ENCODE measurements at places on chromosomes 2 and 18.

DNA sequence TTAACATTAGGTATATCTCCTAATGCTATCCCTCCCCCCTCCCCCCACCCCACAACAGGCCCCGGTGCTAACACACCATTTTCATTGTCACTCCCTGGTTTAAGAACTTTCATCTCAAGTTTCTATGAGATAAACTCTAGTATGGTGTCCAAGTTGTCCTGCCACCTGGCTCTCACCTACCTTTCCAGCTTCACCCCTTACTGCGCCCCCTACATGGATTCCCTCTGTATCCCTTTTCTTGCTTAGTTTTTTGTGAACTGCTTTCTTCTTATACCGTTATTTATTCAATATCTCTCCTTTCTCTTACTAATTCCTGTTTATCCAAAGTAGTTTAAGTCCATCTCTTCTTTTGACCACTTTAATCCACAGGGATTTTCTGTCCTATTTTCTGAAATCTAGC is 15.2 kb downstream of the EML4 start:
- no peak for DNase-seq

DNA sequence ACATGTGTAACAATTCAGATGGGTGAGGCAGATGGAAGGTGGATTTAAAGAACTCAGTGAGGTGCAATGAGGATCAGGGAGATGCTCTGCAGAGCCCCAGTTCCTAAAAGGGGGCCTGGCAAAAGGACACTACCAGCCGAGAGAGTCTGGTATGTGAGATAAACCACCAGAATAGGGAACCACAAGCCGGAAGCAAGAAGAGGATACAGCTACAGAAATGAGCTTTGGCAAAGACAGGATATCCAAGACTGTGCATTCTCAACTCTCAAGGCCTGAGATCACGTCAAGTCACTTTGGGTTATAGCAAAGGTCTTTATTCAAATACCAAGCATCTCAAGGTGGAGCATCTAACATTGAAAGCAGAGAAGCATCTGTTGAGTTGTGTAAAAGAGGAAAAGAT is 293.5 kb downstream of the ARHGAP15 start:
- no peak for DNase-seq

DNA sequence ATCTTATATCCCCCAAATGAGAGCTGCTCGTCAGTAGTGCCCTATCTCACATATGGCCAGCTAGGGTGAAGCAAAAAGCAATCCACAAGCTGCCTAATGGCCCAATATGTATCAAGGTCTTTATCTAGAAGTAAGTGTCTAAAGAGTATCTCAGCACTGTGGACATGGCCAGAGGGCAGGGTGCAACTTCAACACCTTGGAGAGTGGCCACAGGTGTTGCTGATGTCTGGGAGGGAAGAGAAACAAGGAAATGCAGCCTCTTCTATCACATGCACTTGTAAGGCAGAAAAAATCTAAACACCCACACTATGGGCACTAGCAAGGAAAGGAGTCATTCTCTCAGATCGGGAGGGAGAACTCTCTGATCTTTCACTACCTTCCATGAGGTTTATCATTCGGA is 23.7 kb upstream of the MRPL19 start:
- DNase-seq: no peak

DNA sequence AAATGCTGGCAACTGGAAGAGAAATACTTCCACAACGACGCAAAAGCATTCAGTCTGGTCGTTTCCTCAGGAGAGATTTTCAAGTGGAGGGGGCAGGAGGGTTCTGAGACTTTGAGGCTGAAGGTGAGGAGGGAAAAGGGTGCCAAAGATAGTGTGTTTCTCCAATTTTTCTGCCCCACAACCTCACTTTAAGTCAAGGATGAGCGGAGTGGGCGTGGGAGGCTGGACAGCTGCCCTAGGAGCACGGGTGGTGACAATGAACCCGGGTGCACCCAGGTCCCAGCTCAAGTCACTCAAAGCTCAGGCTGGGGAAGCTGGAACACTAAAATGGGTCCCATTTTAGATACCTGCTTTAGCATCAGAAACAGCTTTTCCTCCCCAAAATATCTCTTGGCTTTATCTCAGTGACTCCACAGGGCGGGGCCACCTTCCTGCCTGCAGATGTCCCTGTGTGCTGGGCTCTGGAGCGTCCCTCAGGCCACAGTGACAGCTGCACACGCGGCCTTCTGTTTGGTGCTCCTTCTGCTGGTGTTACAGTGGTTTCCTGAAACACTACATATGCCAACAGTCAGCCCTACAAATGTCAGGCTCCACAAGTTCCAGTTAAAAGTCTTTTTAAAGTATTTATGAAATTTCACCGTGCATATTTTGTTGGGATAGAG is 1.4 kb upstream of the MBP start:
- no peak for DNase-seq

GRCh38 chr2:109677835-109678580 is 63.8 kb downstream of the SOWAHC start:
- DNase-seq: no peak

DNA sequence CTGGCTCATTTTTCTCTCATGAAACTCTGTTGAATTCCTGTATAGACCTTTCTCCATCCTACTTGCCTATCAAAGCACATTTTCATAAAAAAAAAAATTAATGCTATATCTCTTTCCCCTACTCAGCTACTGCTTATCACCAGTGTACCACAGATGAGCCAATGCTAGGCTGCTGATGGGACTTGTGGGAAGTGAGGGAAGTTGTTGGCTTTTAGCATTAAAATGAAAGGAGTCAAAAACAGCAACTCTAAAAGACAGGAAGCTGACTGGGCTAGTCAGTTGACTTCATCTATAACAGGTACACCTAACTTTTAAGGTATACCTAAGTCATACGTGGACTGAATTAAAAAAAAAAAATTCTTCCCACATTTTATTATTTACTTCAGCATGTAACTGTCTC is 102.1 kb downstream of the FAM117B start:
- DNase-seq: no peak

GRCh38 chr2:39938035-39938835 is 159.2 kb upstream of the THUMPD2 start:
- no peak for DNase-seq

GRCh38 chr18:13280070-13280795 is 61.7 kb downstream of the LDLRAD4 start:
- DNase-seq: no peak

DNA sequence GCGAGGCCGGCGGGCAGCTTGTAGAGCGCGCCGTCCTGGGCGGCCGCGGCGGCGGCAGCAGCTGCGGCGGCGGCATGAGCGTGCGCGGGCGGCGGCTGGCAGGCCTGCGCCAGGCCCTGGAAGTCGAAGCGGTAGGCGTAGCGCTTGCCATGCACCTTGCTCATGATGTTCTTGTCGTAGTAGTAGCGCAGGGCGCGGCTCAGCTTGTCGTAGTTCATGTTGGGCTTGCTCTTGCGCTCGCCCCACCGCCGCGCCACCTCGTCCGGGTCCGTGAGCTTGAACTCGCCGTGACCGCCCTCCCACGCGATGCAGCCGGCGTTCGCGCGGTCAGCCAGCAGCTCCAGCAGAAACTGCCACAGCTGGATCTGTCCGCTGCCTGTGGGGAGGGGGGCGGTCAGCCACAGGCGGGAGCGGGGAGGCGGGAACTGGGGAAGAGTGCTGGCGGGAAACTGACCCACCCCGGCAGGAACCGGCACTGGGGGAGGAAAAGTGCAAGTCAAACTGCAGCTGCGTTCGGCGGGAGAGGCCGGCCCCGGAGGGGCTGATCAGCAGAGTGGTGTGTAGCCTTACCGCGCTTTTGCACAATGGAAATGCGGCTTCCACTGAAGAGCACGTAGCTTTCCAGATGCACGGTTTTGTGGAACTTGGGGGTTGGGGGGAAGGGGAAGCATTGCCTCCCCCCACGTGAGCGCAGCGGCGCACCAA is 3.0 kb downstream of the FEV start:
- no peak for DNase-seq

DNA sequence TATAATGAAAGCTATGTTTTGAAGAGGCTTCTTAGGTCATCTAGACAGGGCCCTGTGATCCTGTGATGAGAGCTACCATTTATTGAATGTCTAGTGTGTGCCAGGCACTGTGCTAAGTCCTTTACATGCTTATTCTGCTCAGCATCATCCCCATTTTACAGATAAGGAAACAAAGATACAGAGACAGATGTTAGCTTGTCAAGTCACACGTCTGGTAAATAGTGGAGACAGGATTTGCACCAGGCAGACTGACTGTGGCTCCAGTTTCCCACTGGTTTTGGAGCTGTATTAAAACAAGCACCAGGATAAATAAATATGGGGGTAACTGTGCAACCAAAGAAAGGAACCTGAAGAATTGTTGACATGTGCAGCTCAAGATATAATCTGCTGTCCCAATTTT is 19.2 kb upstream of the EML6 start:
- no peak for DNase-seq

DNA sequence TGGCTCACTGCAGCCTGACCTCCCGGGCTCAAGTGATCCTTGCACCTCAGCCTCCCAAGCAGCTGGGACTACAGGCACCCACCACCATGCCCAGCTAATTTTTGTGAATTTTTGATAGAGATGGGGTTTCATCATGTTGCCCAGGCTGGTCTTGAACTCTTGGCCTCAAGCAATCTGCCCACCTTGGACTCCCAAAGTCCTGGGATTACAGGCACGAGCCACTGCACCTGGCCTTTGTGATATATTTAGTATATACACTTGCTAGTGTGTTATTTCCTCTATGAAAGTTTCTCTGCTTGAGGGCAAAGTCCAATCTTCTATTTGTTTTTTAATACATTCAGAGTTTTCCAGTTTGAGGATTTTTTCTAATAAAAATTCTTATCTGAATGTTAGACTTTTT is 119.3 kb downstream of the GALNT3 start:
- no peak for DNase-seq

Measured in nucleus accumbens (tissue), 56 donors.